Activated naive CD4-positive, alpha-beta T cell treated with anti-CD3 and anti-CD28 coated beads, Interleukin-2, amount 50 U/mL, for 72 hours (primary cell): ENCODE measurements at places on chromosomes 1 and 21.

- DNase-seq: no peak
These were observed 78.3 kb downstream of the NUF2 start for GRCh38 chr1:163399976-163400601.

DNA sequence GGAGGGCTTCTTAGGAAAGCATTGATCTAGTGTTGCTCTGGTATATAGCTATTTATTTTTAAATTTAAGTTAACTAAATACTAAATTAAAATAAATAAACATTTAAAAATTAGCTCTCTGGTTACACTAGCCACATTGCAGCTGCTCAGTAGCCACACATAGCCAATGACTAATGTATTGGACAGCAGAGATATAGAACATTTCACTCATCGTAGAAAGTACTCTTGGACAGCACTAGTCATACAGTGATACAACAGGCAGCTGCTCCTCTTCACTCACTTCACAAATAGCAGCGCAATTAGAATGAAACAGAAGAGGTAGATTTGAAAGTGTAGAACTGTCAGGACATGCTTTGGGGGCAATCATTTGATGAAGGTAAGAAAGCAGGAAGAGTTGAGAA is 245.4 kb downstream of the PBX1 start:
- no peak for DNase-seq

DNA sequence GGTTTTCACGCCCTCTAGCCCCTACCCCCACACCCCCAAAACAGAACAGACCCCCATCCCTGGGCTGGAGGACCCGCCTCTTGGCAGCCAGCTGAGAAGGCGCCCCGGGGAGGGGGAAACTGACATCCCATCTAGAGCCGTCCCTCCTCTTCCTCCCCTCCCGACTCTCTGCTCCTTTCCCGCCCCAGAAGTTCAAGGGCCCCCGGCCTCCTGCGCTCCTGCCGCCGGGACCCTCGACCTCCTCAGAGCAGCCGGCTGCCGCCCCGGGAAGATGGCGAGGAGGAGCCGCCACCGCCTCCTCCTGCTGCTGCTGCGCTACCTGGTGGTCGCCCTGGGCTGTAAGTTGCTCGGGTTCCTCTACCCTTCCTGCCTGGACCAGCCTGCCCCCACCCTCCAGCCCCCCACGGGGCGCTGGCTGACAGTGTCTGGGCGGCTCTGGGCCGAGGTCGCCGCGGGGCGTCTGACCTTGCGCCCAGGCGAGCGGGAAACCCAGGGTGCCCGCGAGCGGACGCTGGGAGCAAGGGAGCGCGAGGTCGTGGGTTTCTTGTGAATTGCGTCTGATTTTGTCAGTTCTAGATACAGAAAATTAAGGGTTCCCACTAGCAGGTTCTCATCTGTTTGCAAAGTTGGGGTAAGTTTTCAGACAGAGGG is 618 bp downstream of the JAM2 start:
- DNase-seq: no peak

GRCh38 chr1:50972766-50973165 is 2.7 kb downstream of the CDKN2C start:
- no peak for DNase-seq

GRCh38 chr1:41783189-41783639 is 135.5 kb downstream of the HIVEP3 start:
- no peak for DNase-seq
